ENCODE measurements at places on chromosomes 7 and 10.

DNA sequence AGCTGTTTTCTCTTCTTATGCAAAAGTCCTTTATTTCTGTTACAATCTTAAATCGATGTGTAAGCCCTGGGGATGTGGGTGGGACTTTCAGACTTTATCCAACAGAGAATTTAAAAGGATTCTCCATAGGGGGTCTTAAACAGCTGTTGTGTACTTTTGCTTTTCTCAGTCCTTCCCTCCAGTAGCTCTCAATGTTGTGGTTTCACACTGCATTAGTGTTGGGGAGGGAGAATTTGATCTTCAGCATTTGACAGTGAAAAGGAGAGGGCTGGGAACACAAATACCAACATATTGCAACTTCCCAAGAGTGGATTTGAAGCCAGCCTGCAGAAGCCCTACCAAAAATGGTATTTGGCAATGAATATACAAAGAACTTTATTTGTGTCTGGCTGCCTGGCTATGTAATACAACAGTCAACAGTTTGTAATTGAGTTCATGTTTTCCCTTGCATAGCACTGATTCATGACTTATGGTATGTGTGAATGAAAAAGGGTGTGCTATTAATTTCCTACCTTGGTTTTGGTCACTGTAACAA lies 80.1 kb upstream of the CAPZA2 start:
- DNase-seq: no peak

DNA sequence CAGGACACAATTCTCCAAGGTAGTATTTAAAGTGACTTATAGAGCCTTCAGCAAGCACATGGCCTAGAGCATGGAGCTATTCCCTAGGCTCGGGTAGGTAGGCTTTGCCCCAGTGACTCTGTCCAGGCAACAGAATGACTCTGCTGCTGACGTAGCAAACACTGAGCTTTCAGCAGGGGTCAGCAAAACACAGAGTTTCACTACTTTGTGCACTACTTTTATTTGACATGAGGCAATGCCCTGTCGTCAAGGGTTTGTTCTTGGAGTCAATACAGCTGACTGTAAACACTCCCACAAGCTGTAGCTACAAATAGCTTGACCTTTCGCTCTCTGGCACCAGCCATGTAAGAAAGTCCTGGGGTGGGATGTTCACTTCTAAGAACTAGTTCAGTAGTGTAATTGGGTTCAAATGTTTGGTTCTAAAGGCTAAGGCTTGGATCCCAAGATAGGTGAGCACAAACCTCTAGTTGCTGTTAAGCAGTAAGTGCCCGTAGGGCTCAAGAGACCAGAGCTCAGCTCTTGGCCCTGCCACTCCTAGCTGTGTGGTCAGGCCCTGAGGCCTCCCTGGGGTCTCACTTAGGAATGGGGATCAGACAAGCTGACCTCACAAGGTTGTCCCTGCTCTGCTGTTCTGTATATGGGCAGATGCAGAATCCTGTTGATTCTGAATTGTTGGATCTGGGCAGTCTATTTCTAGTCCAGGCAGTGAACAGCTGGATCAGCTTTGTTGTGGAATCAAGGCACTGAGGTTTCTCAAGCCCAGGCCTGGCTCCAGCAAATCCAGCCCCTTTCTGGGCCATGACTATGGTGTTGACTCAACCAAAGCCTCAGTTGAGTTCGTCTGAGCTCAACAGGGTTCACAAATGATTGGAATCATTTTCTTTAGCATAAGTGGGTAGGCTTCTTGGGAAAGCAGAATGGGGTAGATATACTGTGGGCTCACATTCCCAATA lies 10.7 kb downstream of the NODAL start:
- DNase-seq: no peak

- DNase-seq: no peak
These were observed 176.0 kb upstream of the AKR1E2 start for GRCh38 chr10:4649886-4650508.

DNA sequence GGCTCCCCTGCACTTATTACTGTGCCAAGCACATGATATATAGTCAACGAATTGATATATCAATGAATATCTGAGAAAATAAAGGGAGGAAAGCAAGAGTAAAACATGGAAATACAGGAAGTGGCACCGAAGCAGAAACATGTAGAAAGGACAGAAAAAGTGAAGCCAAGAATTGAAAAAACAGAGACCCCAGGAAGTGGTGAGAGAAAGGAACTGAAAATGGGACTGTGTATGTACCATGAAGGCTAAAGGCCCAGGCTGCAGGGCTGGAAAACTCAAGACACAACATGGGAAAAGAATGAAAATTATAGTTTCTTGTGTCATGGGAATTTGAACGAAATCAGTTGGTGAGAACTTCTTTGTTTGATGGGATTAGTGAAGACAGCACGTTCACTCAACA lies 60.6 kb downstream of the MAP3K8 start:
- DNase-seq: no peak

GRCh38 chr7:49802600-49802999 lies 29.2 kb downstream of the VWC2 start:
- no peak for DNase-seq

DNA sequence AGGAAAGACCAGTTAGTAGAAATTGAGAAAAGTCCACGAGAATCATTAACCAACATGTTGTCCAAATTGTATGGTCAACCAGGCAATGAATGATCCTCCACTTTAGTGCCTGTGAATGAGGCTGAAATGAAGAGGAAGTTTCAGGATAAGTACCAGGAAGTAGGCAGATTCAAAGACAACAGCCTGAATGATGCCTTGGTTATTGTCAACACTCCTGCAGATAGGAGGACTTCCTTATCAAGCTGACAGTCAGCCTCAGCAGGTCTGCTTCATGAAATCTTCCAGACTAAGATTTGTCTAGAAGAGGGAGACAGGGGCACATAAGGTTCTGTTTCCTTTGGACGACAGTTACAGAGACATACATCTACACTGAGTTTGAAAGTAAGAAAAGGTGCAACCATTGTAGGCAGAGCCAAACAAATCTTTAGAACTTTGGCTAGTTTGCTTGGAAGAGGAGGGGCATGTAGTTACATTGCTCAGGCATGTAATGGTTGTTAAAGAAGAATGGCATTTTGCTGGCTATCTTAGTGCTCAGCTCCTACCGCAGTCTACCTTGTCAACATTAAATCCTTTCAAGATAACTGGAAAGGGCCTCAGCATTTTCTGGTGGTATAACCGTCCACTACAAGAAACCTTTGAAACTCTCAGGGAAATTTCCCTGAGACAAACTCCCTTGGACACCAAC lies 81.4 kb downstream of the ABI1 start:
- DNase-seq: no peak

GRCh38 chr7:20442951-20443350 lies 112.3 kb downstream of the ITGB8 start:
- DNase-seq: no peak

DNA sequence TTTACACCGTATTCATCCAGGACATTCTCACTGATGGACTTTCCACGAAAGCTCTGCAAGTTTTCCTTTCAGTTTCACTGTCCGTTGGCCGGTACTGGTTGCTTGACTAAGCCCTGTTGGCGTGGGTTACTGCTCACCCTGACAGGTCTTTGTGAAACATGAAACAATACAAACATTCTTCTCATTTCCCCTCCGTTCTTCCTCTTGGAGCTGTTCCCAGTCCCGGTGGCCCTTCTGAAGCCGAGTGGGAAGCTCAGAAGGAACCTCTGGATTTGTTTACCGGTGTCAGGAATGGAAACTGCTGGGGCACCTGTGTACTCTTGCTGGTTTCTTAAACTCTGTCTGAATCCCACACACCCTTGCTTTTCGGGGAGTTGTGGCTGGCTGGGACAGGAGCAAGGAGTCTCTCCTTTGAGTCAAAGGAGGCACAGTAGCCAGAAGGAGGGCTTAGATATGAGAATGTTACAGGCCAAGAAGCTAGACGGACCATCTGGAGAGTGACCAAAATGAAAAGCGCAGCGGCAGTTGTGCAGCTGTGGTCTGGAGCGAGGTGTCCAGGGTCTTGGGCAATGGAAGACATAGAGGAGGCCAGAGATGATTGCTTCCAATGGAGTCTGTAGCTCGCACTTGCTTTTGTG lies 45.7 kb downstream of the LYZL2 start:
- DNase-seq: no peak

Data from stimulated activated CD8-positive, alpha-beta memory T cell treated with anti-CD3 and anti-CD28 coated beads, Interleukin-7, amount 100 ng/mL, for 24 hours (primary cell).